ENCODE measurements at places on chromosomes 4 and X.

- DNase-seq, result no peak
Observed at GRCh38 chr4:173191623-173192041, 23.0 kb downstream of the GALNT7 start.

DNA sequence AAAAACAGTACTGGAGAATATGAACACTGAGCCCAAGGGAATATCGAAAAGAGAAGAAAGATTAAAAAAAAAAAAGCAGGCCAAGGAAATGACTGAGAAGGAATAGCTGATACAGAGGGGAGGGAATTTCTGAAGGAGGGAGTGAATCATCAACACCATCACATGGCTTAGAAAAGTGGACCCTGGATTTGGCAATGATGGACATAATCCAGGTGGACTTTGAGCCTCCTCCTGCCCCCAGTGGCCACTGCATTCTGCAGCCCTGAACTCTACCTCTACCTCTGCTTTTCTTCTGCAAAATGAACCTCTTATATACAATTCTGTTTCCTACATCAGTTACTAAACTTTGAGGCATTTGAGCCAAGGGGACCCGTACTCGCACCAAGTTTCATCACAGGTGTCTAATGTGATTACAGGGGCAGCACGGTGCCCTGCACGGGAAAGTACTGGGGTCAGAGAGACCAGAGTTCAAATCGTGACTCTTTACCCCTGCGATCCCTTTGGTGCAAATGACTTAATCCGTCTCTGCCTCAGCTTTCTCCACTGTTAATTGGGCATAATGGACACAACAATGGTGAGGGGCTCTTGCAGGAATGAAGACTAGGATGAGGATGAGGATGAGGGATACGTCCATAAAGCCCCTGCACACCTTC, 1.1 kb downstream of the OCIAD2 start:
- no peak for DNase-seq

DNA sequence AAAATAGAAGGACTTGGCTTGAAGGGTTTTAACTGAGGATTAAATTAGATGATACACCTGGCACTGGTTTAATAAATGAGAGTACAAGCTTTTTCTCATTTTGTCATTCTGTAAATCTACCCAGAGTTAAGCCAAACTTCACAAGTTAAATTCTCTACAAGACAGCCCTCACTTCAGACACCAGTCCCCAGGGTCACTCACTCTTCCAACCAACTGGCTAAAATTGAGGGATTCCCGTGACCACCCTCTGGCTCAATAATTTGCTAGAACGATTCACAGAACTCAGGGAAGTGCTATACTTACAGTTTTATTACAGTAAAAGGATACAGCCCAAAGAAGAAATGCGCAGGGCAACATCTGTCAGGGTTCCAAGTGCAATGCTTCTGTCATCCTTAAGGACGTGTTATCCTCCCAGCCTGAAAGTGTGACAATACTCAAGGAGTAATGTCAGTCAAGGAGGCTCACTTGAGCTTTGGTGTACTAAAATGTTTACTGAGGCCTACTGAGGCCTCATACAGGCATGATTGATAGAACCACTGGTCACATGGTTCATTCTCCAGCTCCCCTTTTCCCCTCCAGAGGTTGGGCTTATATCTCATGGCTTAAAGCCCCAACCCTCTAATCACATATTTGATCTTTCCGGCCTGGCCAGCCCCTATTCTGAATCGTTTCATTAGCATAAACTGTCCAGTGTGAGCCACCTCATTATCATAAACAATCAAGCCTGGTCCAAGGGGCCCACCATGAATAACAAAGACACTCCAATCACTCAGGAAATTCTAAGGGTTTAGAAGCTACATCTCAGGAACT, 9.6 kb upstream of the TMSB4X start:
- no peak for DNase-seq

GRCh38 chr4:140726776-140727500, 29.2 kb downstream of the TBC1D9 start:
- no peak for DNase-seq

GRCh38 chr4:153527690-153528089, 61.5 kb downstream of the TMEM131L start:
- no peak for DNase-seq

Data from stimulated activated CD4-positive, alpha-beta T cell treated with anti-CD3 and anti-CD28 coated beads, Interleukin-2, amount 100 ng/mL, for 24 hours (primary cell).